Stimulated activated CD4-positive, alpha-beta T cell treated with anti-CD3 and anti-CD28 coated beads, Interleukin-15, amount 100 ng/mL, for 24 hours (primary cell): ENCODE measurements at places on chromosomes 5 and 9.
A peak's percentile ranks its signal among the peaks of the same experiment; 100 is the strongest.

- DNase-seq, result no peak
Observed at GRCh38 chr5:77463905-77464304, 28.2 kb downstream of the WDR41 start.

DNA sequence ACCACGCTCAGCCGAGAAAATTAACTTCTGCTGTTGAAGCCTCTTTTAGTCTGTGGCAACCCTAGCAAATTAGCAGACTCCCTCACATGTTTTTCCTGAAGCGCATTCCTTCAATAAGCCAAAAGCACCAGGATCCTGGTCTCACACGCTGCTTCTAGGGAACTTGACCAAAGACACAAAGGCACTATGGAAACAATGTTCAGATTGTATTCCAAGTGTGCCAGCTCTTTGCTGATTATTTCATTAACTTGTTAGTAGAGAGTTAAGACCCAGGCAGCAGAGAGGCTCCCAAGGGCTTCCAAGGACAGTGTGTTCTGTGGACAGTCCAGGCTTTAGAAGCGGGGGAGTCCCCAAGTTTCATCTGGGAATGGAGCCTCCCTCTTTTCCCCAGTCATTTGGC, 94.4 kb upstream of the BASP1 start:
- no peak for DNase-seq

GRCh38 chr5:55919625-55920024, 68.5 kb downstream of the IL31RA start:
- DNase-seq, result no peak

DNA sequence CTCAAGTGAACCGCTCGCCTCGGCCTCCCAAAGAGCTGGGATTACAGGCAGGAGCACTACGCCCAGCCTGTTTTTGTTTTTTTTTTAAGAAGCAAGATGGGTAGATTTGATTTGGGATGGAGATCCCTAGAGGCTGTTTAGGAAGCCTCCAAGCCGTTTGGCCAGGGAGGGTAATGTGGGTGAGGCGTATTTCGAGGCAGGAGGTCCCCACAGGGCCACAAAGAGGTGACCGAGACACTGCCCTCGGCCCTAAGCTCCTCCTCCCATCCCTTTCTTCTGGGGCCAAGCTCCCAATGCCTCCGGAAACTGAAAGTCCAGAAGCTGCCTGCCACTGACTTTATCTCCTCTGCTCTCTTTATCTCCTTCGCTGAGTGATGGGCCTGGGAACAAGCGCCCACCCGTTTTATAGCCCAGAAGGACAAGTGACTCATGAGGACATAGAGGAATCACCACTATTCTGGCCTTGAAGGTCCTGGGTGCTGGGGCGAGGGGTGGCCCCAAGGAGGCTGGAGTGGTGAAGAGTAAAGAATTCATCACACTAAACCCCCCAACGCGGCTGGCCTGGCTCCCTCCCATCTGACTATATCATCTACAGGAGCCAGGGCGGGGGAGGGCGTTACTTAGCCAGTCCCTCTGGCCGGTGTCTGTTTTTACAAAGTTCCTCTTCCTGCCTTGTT, 2.0 kb upstream of the RALGDS start:
- DNase-seq, result no peak

DNA sequence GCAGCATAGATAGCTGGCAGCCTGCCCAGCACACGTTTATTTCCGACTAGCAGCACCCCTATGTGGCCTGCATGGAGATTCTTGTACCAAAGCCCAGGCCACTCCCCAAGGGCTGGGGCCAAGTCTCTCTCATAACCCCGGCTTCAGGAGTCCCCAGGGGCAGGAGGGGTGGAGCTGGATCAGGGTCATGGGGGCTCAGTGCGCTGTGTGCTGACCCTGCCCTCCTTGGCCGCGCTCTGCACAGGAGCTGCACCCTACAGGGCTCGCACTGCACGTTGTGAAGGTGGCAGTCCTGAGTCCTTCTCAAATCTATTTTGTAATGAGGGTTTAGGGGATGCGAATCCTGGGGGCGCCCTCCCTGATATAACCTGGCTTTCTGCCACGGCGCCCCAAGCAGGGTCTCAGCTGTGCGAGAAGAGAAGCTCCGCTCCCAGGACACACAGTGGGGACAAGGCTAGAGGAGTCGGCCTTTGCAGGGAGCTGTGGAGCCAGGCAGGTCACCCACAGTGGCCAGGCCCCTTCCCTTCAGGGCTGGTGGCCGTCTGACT, 28.6 kb downstream of the NKD2 start:
- no peak for DNase-seq

GRCh38 chr5:176543428-176544182, 5.5 kb upstream of the CDHR2 start:
- peak; percentile 87 for DNase-seq

- DNase-seq, result no peak
Observed at GRCh38 chr9:112629671-112630485, 88.0 kb downstream of the INIP start.

- no peak for DNase-seq
Observed at GRCh38 chr9:85404911-85405565, 336.7 kb downstream of the AGTPBP1 start.

GRCh38 chr5:97121848-97122247, 20.6 kb downstream of the LIX1 start:
- no peak for DNase-seq

- no peak for DNase-seq
Observed at GRCh38 chr9:134236935-134237629, 72.7 kb upstream of the RNU6ATAC start.

GRCh38 chr5:76546497-76547102, 76.6 kb downstream of the F2RL2 start:
- DNase-seq, result peak; percentile 19

DNA sequence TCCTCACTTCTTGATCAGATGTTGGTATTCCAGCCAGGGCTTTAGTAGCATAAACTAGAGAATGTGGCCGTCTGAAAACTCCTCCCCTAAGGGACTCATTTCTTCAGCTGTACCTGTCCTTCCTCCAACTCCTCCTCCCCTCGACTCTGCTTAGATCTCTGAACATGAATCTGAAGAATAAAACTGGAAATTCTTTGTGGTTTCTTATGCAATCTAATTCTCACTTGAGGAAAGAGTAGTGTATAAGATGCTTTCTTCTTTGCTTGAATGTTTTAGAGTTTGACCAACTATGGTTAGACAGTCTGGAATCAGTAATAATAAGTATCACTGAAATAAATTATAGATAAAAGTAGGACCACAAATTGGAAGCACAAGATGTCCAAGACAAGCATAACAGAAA, 128.5 kb downstream of the LRRC70 start:
- DNase-seq, result no peak

- no peak for DNase-seq
Observed at GRCh38 chr5:173928871-173929574, 40.9 kb downstream of the CPEB4 start.

DNA sequence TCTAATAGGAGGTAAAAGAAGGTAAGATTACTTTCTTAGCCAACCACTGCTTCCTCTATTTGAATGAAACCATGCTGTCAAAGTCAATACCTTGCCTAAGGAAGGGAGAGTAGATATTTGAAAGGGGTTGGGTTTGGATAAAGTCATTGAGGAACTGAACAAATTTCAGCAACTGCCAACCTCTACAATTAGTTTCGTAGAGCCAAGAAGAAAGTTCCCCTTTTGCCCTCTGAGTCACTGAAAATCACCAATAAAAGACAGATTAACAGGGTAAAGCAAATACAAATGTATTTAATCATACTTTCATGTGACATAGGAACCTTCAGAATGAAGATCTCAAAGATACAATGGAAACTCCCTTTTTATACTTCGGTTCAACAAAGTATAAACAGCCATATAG, 615.7 kb downstream of the GABRG2 start:
- no peak for DNase-seq

GRCh38 chr5:143210576-143210975, 192.9 kb downstream of the NR3C1 start:
- no peak for DNase-seq

GRCh38 chr9:124041817-124042116, 30.2 kb downstream of the LHX2 start:
- no peak for DNase-seq

DNA sequence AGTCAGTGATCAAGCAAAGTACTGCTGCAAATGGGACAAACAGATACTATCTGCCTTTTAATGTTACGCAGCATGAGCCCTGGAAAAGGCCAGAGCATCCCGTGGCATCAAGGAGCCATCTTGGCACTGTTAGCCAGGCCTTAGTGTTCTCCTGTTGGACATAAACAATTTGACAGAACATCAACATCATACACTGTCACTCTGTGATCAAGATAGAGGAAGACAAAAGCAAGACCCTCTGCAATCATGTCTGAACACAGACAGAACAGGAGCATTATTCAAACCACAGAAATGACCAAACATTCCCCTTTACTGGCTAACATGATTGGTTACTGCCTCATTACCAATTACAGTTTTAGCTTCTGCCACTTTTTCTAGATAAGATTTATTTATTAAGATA, 21.2 kb upstream of the ROPN1L start:
- DNase-seq, result no peak
